ENCODE measurements at places on chromosomes 2 and 18.

DNA sequence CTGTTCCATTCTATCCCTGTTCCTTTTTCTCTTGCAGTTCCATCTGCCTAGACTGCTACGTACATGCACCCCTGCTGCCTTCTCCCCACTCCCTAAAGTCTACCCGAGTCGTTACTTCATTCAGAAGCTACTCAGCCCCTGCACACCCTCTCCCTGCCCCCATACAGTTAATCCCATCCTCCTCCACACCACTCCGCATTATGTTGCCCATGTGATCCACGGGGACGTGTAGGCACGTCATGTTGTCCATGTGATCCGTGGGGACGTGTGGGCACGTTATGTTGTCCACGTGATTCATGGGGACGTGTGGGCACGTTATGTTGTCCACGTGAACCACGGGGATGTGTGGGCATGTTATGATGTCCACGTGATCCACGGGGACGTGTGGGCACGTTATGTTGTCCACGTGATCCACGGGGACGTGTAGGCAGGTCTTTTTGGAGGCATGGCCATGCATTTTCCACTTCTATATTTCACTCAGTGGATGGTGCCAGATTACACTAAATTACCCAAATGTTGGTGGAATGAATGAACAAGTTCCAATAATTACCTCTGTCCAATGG lies 299.5 kb downstream of the DCDC2C start:
- no peak for DNase-seq

DNA sequence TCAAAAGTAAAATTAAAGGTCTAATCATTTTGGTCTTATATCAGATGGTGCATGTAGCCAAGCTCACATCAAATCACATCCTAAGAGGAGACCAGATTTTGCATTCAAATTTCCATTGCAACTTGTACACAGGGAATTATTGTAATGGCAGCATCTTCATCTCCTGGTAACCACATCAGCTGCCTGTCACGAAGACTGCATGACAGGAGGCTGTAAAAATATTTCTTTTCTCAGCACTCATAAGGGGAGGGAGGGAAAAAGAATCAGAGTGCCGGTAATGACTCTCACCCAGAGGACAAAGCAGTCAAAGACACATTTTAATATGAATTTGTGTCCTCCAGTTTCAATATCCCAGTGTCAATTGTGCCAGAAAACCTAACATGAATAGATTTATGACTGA lies 216.7 kb downstream of the TMEM163 start:
- no peak for DNase-seq

- DNase-seq, result no peak
These were observed 1.8 kb upstream of the CPO start for GRCh38 chr2:206937555-206937954.

GRCh38 chr18:56124186-56124585 lies 514.2 kb downstream of the TXNL1 start:
- DNase-seq, result peak; percentile 41

DNA sequence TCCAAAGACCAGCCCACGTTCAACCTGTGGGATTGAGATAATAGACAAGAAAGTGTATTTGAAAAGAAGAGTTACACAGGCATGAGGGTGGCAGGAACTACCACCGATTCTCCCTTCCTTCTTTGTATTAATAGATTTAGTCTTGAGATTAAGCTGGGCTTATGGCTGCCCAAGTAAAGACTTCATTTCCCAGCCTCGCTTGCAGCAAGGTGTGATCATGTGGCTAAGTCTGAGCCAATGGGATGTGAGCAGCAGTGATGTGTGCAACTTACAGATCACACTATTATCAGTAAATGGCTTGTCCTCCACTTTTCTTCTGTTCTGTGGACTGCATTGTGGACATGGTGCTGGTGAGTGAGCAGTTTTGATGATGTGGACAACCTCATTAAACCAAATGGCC lies 101.7 kb downstream of the POLR1A start:
- DNase-seq, result no peak

DNA sequence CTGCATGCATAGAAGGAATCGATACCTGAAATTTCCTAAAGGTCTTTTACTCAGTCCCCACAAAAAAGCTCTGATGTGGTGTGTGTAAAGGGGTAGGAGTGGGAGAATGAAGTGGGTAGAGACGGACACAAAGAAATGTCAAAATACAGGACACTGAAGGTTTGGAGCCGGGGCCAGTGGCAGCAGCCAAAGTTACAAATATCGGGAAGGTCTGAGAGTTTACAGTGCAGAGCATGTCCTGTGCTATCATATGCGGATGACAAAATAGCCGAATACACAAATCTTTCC lies 89.9 kb upstream of the STON1 start:
- DNase-seq, result no peak

GRCh38 chr2:201807452-201807999 lies 1.2 kb downstream of the CDK15 start:
- peak; percentile 92 for DNase-seq

DNA sequence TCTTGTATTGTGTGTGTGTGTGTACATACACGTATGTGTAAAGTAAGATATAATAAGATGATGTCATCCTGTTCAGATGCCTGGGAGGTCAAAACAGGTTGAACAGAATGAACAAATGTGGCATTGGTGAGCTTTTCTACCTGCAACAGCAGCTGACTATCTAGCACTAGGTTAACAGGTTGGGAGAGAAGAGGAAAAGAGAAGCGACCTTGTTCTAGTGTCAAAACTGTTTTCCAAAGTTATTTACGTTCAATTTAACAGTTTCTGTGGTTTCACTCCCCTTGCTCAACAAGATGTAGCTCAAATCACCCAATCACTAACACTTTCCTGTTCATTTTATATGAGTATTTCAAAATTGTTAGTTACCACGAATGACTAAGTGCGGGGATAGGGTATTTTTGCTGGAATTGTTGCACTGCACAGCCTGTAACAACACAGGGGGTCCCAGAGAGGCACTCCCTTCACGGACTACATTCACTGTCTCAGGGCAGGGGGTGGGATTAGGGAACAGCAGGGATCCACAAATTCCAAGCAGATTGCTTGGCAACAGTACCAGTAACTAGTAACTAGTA lies 67.5 kb upstream of the DTNB start:
- DNase-seq, result peak; percentile 7

DNA sequence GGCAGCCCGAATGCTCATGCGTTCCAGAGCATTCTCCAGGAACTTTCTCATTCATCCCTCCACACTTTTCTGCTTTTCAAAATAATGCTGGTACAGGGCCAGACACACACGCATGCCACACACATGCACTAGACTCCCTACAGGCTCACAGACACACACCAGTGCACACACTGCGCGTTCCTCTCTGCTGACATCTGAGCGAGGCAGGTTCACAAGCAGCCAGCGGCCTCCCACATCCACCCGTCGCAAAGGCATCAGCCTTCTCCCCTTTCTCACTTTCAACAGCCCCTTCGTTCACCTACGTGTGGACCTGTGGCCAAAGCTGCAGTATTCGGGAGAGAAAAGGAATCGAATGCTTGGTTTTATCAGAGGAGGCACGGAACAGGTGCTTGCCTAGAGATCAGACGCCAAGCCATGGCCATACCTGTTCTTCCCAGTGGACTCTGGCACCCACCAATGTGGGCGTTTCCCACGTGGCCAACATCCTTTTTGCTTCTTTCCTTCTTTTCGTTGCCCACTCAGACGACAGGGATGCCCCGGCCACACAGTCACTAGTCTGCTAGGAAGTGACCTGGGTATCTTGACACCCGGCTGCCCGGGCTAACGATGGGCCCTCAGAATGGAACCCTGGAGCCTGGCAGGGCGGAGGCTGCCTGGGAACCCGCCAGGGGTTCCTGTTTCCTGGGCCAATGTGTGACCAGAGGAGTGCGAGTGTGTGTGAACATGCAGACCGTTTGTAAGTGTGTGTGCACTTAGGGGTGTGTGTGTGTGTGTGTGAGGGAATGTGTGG lies 85.8 kb upstream of the ID2 start:
- DNase-seq, result no peak

GRCh38 chr18:48355276-48356115 lies 53.7 kb downstream of the ZBTB7C start:
- no peak for DNase-seq

GRCh38 chr18:48100165-48100575 lies 169.7 kb upstream of the SMAD2 start:
- no peak for DNase-seq

DNA sequence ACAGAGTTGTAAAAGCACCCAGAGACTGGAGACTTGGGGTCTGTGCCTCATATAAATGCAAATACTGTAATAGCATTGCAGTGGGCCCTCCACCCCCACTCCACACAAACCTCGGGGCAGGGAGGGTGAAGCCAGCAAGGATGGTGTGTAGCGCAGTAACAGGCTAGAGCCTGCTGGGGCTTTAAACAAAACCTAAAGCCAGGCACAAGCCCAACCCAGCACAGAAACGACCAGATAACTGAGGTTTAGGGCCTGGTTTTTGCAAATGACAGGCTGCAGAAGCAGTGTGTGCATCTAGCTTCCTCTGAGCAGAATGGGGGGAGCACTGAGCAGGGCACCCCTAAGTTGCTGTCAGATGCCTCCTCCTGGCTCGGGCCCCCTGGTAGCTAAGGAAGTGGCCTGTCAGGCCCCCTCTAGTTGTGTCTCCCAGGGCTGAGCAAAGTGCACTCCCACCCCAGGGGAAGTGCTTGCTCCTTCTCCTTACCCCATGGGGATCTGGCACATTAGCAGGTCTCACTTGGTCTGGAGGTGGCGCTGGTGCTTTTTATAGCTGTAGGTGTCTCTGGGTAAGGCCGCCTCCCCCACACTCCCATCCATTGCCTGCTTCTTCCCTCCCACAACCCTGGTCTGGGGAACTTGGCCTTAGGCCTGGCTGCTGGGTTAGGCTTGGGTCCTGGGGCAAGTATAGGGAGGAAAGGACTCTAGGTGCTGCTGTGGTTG lies 135.1 kb downstream of the CELF4 start:
- no peak for DNase-seq

DNA sequence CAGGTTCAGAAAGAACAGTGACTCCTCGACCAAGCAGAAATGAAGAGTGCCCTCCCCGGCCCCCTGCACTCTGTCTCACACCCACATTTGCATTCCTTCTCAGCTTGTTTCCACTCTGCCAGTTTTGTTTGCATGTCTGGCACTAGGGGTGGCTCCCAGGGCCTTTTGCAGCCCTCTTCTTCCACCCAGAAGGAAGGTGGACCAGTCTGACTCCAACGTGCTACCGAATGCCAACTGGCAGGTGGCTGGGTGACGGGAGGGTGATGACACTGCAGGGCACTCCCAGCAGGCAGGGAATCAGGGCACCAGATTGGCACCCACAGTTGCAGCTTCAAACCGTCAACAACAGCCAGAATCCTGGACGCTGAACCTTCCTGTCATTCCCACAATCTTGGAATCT lies 371.1 kb downstream of the TXNL1 start:
- DNase-seq, result no peak

DNA sequence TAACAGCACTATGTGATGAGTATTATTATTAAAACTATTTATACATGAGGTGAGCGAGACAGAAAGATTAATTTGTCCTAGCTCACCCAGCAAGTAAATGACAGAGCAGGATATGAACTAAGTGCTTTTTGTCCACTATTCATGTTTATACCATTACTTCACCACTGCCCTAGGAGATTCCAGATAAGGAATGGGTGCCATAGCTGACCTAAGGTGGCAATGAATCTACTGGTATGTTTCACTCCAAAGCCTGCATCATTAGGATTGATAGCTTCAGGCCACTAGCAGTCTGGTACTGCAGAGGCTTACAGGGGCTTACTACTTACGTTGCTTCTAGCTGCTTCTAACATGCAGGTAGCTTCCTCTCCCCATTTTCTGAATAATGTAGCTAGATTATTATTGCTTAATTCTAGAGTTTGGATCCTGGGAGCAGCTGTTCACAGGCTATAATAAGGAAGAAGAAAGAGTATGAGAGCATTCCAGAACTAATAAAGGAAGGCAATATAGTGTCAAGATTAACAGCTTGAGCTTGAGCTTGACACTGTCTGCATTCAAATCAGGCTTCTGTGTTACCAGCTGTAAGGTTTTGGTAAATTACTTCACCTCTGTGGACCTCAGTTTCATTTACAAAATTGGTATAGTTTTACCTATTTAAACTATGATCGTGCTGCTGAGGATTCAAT lies 153.7 kb downstream of the GALNT3 start:
- DNase-seq, result no peak

DNA sequence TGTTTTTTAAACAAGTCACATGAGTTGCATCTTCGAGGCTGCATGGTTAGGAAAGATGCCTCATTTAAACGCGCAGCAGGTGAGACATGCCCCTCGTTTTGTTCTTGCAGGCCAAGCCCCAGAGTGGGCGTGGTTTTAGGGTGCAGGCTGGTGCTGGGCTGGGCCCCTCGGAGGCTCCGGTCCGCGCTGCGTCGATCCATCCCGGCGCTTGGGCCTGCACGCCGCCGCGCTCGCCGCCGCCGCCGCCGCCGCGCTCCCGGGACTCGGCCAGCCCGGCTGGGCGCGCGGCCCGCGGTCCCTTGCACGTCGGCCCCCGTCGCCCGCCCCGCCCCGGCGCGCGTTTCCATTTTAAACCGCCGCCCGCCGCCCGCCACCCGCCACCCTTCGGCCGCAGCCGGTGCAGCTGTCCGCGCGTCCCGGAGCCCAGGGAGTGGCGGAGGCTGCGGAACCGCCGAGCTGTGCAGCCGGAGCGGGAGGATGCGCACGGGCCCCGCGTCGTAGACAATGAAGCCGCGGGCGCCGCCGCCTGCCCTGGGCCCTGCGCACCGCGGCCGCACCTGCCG lies 175.5 kb downstream of the AGAP1 start:
- no peak for DNase-seq

DNA sequence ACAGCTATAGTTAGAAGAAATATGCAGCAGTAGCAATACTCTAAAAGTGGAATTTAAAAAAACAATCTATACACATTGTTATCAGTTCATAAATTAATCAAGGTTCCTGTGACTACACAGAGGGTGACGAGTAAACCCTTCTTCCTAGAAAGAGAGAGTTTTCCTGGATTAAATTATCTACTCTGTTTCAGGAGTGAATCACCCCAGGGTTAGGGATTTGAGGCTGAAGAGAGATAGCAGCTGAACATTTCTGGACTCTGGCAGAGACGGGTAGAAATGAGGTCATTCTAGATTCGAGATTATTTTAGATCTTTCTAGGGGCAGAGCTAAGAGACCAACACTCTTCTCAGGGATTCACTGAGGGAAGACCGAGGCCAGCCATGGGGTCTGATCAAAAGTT lies 38.8 kb upstream of the PMAIP1 start:
- no peak for DNase-seq

- DNase-seq, result no peak
These were observed 39.9 kb upstream of the RBMS1 start for GRCh38 chr2:160533482-160533881.

DNA sequence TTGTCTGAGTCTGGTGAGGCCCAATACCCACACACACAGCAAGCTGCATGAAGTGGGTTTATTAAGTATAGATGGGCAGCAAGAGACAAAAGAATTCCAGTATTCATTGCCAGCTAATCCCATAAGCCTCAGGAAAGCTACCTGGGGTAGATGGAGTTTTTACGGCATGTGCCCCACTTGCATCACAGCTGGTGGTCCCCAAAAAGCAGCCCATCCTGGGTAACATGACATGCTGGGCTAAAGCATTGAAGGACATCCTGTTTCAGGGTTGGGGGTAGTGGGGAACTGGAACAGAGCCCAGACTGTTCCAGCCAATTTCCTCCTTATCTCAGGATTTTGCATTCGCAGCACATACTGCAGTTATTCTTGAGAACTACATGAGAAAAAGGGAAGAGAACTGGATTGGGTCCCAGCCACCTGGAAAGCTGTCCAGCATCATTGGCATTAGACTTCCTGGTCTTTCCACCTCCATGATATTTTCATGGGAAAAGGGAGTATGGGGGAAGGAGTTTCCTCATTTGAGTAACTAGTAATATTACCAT lies 240.1 kb upstream of the MMADHC start:
- no peak for DNase-seq

GRCh38 chr2:228649447-228649846 lies 468.0 kb upstream of the SPHKAP start:
- no peak for DNase-seq
